ENCODE measurements at places on chromosomes 13 and 19.
A peak's percentile ranks its signal among the peaks of the same experiment; 100 is the strongest.

GRCh38 chr13:43289470-43290255 lies 266.3 kb downstream of the DNAJC15 start:
- DNase-seq = no peak

DNA sequence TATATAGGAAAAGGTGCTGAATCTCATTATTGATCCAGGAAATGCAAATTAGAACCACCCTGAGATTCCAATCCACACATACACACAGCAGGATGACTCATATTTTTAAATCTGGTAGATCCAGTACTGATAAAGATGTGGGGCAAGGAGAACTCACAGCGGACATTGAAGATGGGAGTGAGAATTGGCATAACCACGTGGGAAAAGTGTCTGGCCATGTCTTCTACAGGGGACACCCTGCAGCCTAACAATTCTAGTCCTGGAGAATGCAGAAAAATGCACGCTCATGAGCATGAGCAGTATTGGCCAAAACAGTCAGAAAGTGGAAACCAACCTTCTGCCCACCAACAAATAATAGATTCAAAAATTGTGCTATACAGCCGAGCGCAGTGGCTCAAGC lies 13.5 kb upstream of the BCL3 start:
- DNase-seq = no peak

DNA sequence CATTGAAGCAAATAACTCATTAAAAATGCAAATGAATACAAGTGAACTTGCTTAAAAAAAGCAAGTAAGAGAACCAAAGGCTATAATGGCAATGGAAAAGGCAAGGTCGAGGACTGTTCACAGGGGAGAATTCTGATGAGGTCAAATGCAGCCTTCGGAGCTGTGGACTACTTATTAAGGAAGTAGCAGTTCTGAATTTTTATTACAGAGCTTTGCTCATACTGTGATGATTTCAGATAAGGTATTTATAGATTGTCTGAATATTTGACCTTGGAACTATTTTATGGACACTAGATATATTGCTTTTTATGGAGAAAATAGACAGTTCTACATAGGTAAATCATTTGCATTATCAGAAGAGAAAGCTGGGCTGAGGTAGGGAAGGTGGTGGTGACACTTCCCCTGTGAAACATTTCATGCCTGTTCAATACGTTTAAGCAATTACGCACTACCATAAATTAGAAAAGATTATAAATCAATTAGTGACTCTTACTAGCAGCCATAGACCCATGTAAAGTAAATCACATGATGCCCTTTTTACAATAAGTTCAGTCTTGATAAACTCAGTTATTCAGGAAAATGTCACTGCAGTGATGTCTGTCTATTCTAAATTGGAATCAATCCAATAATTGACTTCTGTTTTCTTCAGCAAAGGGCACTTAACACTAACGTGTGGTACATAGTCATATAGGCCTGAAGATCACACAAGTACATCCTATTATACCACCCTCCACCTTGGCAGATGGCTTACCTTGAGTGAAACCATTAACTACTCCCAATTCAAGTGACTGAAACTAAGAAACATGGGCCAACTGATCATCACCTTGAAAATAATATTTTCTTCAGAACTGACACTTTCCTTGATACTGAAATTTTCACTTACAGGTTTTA lies 260.0 kb downstream of the KLF12 start:
- DNase-seq = no peak

- DNase-seq = no peak
These were observed 11.9 kb upstream of the SMG9 start for GRCh38 chr19:43766755-43767043.

- peak; percentile 75 for DNase-seq
These were observed 18.7 kb downstream of the GADD45B start for GRCh38 chr19:2494447-2495129.

- no peak for DNase-seq
These were observed 25.3 kb upstream of the PTPRS start for GRCh38 chr19:5365905-5366304.

GRCh38 chr19:17606590-17607185 lies 51.2 kb downstream of the COLGALT1 start:
- DNase-seq = peak; percentile 22

DNA sequence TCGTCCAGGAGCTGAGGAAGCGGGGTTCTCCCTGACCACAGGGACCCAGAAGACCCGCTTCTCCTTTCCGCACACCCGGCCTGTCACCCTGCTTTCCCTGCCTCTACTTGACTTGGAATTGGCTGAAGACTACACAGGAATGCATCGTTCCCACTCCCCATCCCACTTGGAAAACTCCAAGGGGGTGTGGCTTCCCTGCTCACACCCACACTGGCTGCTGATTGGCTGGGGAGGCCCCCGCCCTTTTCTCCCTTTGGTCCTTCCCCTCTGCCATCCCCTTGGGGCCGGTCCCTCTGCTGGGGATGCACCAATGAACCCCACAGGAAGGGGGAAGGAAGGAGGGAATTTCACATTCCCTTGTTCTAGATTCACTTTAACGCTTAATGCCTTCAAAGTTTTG lies 18.9 kb downstream of the VASP start:
- peak; percentile 91 for DNase-seq
